ENCODE measurements at places on chromosomes 2 and 18.
A peak's percentile ranks its signal among the peaks of the same experiment; 100 is the strongest.

GRCh38 chr2:102473631-102474030 lies 605 bp downstream of the SLC9A4 start:
- DNase-seq: no peak

- no peak for DNase-seq
Observed at GRCh38 chr2:205914213-205915129, 171.5 kb downstream of the INO80D start.

DNA sequence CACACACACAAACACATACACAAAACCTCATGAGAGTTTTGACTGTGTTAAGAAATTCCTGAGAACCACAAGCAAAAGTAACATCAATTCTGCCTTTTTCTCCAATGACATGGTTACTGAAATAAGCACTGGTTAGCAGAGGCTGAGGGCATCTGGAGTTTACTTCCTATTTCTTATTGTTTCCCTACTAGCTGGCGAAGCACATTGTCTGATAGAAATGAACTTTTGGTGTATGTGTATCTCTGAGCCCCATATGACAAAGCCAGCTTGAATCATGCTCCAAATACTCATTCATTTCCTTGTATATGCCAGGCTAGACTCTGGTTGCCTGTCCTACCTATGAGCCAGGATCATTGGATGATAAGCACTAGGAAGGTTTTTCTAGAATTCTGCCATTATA lies 203.1 kb downstream of the NCKAP5 start:
- DNase-seq: no peak

- peak; percentile 50 for DNase-seq
Observed at GRCh38 chr2:217899231-217900009, 103.4 kb downstream of the TNS1 start.

DNA sequence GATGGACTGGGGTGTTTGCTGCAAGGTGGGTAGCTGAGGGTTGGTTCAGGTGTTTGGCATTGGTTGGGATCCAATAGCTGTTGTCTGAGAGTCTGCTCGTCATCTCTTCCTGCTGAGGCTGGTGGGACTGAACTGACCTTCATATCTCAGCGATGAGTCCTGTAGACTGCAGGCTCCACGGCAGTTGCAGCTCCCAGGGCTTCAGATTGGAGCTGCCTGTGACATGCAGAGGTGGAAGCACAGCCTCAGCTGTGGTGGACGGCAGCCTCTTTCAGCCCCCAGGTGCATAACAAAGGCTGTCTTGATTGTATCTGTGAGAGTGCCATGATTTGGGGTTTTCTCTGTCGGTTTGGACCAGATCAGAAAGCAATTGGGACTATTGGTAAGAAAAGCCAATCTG lies 3.9 kb upstream of the IL1R2 start:
- DNase-seq: no peak

GRCh38 chr18:8869696-8870095 lies 164.3 kb downstream of the MTCL1 start:
- DNase-seq: no peak

- no peak for DNase-seq
Observed at GRCh38 chr2:137020452-137021196, 255.3 kb downstream of the THSD7B start.

DNA sequence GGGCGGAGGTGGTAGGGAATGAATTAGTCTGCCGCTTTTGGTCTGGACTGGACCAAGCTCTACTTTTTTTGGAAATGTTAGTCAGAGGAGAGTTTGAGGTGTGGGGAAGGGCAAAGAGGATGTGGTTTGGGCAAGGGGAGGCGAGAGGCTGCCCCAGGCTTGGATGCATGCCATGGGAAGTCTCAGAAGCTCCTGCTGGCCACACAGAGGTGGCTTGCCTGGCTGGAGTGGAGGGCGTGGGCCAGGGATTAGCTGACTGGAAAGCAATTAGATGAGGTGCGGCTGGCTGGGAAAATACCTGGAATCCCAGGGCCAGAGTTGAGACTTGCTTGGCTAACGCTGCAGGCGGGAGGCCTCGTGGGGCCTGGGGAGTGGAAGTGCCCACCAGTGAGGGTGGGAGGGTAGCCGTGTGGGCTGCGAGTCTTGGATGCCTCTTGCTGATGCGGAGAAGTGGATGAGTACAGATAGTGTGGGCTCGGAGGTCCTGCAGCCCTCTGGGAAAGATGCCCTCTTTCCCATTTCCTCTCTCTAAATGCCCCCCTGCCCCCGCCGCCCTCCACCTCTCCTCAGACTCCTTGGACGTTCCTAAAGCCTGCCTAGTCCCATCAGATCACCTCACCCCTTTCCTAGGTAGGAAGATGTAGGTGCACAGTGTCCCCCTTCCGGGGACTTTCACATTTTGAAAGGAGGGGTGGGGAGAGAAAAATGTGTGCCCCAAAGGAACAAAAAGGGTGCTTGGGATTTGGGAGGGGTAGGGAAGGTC lies 117.6 kb downstream of the SMAD7 start:
- DNase-seq: peak; percentile 60

DNA sequence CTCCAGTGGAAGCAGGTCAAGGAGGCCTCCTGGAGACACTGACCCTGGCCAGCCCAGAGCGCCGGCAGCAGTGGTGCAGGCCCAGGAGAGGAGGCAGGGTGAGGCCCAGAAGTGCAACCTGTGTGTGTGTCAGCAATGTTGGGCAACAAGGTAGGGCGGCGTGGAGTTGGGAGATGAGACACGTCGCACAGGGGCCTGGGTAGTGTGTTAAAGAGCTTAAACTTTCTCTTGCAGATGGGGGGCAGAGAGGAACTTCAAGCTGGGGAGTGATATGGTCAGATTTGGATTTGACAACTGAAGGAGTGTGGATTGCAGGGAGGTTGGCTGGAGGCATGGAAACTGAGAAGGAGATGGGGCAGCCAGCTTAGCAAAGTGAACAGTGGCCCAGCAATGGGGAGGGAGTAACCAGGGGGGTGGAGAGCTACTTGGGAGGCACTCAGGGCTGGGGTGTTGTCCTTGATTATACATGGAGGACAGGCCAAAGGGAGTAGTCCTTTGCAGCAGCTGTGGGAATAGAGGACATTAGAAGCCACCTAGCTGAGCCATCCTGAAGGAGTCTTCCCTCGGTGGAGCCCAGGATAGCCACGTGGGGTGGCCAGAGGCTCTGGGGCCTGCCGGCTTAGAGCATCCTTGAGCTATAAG lies 278.6 kb upstream of the HS6ST1 start:
- no peak for DNase-seq

DNA sequence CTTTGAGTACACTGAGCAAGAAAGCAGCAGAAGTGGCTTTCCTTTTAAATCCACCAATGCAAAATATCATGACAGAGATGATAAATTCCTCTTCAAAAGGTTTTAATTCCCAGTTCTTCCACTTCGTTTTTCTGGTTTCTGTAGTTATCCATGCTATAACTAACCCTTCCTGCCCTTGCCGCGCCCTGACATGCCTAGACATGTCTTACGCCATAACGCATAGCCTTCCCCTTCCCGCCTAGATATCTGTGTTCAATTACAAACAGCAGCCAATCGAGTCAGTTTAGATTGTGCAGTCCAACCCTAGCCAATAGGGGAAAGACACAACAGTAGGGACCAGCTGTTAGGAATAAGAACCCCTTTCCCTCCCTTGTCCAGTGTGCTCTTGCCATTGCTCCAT lies 16.1 kb downstream of the PRPF40A start:
- DNase-seq: no peak

DNA sequence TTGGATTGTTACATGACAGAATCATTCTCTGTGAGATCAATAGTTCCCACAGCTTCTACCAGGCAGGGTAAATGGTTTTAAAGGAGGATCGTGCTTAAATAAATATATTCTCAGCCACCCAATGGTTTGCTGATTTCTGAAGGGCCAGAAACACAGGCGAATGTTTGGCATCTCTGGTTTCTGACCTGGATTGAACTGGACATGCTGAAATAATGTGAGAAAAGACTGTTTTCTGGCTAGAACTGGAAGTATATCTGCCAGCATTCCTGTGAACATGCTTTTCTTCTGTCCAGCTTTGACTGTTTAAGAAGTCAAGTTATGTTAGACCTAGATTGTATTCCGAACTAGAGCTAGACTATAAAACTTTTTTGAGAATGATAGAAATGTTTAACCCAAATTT lies 77.1 kb upstream of the COL3A1 start:
- DNase-seq: peak; percentile 66

GRCh38 chr18:37962316-37962966 lies 396.8 kb upstream of the CELF4 start:
- no peak for DNase-seq

DNA sequence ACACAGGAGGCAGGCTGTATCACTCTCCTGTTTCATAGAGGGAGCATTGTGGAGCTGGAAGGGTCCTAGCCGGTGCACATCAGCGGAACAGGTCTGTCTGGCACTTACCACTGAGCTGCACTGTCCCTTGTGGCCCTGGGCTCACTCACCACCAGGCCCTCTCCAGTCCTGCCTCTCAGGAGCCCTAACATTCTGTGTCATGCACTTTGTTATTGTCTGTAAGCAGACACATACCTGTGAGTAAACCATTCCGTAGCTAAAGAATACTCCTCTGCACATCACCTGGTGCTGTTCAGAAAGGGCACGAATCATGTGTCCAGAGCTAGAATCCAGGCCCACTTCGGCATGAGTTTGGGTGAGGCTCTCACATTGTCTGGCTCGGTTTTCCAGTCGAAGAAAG lies 93.6 kb downstream of the CRIM1 start:
- no peak for DNase-seq

- no peak for DNase-seq
Observed at GRCh38 chr2:237623428-237624403, 3.7 kb upstream of the LRRFIP1 start.

- no peak for DNase-seq
Observed at GRCh38 chr2:173300458-173300857, 54.2 kb upstream of the CDCA7 start.

- DNase-seq: no peak
Observed at GRCh38 chr2:51027442-51027841, 4.5 kb downstream of the NRXN1 start.

DNA sequence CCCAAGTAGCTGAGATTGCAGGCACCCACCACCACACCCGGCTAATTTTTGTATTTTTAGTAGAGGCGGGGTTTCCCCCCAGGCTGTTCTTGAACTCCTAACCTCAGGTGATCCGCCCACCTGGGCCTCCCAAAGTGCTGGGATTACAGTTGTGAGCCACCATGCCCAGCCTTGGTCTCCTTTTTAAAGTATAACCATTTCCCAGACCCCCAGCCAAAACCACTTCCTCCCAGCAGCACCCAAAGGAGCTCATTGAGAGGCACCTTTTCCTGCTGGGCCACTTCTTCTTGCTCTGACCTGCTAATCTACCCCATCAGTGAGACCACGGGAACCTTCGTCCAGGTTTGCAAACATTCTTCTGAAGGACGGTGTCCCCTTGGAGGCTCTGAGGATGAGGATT lies 69.9 kb downstream of the INPP5D start:
- no peak for DNase-seq

DNA sequence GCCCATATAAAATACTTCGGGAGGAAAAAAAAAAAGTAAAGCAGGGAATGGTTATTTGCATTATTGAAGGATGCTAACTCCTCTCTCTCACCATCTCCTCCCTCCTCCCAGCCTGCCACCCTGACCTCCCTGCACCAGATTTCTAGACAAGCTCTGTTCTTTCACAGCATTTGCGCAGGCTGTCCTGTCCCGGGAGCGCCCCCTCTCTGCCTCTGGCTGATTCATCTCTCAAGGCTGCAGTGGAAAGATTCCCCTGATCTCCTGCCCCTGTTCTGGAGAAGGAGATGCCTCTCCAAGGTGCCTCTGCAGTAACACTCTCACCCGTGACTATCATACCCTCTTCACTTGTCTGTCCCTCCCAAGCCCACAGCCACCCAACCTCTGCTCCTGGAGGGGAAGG lies 38.5 kb downstream of the COL4A4 start:
- DNase-seq: no peak

GRCh38 chr2:57497489-57498096 lies 549.0 kb upstream of the VRK2 start:
- no peak for DNase-seq

DNA sequence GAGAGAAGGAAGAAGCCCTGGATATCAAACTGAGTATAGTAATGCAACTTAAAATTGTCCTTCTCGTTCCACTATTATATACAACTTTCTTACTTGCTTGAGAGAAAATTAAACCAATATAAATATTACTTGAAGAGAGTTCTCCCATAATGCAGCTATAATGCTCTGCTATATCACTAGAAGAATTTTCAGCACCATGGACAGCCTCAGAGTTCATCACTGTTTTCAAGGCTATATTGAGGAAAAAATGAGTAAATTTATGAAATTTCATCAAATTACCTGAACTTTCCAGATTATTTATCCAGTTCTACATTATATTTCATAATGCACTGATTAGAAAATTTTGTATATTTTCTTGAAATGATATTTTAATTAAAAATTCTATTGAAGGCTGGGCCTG lies 1053.5 kb upstream of the FAM98A start:
- no peak for DNase-seq

DNA sequence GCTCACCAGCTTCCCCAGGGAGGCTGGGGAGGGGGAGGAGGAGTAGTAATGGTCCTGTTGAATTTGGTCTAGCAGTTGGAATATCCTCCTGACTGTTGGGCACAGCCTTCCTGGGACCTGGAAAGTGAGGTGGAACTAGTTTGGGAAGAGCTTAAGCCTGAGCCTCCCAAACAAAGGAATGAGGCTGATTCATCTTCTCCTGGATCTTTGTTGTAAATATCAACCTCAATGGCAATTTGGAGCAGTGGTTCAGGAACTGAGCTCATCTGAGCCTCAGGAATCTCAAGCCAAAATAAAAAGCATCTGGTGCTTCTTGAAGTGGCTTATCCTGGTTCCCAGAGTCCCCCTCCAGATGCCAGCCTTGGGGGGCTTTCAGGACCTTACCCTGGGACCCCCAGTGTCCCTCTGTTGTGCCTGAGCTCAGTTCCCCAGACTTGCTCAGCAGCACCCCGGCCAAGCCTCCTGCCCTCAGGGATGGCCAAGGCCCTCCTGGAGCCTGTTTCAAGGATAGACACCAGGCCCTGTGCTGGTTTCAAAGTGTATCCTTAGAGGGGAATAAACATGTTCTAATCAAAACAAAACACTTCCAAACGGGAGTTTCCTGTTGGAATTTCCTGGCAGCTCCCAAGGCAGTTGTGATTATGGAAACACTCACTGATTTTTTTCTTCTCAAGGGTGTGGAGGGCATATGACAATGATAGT lies 112.6 kb downstream of the DDX1 start:
- DNase-seq: no peak

DNA sequence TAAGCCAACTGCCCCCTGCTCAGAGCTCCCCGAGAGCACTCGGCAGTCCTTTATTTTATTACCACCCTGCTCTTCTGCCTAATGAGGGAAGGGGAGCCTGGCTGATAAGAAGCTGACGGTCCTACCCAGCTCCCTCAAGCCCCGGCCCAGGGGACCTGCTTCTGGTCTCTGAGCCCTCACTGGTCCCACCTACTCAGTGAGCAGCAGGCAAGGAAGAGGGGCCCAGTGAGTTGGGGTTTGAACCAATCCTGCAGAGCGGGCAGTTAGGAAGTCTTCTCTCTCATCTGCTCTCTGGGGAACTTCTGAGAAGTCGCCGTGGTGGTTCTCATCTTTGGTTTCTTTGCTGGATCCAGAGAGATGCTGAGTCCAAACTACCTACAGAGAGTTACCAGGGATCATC lies 218.9 kb downstream of the NDUFA10 start:
- no peak for DNase-seq

- DNase-seq: no peak
Observed at GRCh38 chr2:217791551-217791950, 211.2 kb downstream of the TNS1 start.

All from GM04503 (cell line).